ENCODE measurements at places on chromosomes 7 and 10.

GRCh38 chr10:78178940-78179339, 145.3 kb downstream of the RPS24 start:
- no peak overlapping the region for H3K4me3 ChIP-seq
- no peak overlapping the region for H3K27ac ChIP-seq
- DNase-seq = no peak
- H3K36me3 ChIP-seq = no peaks in the 10 kb centered on the region

- no peak overlapping the region for H3K27ac ChIP-seq
- no peak overlapping the region for H3K4me3 ChIP-seq
- peaks cover 4% of the 10 kb centered on the region for H3K27me3 ChIP-seq
- no peak for DNase-seq
These were observed 66.1 kb downstream of the ABCA13 start for GRCh38 chr7:48237354-48237753.

GRCh38 chr7:70833726-70834125, 298.2 kb upstream of the GALNT17 start:
- no peaks in the 10 kb centered on the region for H3K36me3 ChIP-seq
- no peak overlapping the region for H3K27ac ChIP-seq
- peaks cover 1% of the 10 kb centered on the region for H3K4me1 ChIP-seq
- DNase-seq = no peak
- no peak overlapping the region for H3K4me3 ChIP-seq

DNA sequence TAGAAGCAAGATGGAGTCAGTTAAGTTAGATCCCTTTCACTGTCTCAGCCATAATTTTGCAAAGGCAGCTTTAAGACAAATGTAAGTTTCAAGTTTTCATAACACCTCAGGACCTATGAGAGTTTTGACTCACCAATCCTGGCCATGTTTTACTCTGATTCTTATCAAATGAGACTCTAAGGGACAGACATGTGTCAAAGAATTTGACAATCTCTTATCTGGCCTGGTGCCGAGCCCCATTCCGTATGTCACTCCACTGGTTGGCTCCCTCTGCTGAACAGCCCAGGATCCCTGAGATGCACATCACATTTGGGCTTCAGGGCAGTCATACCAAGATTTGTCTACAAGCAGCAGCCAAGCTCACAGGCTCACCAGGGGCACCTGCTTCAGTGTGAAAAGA, 187.6 kb upstream of the STK17A start:
- DNase-seq = no peak
- H3K4me3 ChIP-seq = no peak overlapping the region
- H3K27ac ChIP-seq = no peak overlapping the region
- peaks cover 15% of the 10 kb centered on the region for H3K27me3 ChIP-seq
- no peaks in the 10 kb centered on the region for H3K36me3 ChIP-seq
- peaks cover 4% of the 10 kb centered on the region for H3K4me1 ChIP-seq

- H3K4me1 ChIP-seq = no peaks in the 10 kb centered on the region
- no peak overlapping the region for H3K27ac ChIP-seq
- H3K36me3 ChIP-seq = no peaks in the 10 kb centered on the region
- peak; percentile 58 for DNase-seq
- H3K4me3 ChIP-seq = no peak overlapping the region
These were observed 155.2 kb downstream of the MAGI2 start for GRCh38 chr7:79298145-79298760.

- no peaks in the 10 kb centered on the region for H3K36me3 ChIP-seq
- peaks cover 26% of the 10 kb centered on the region for H3K4me1 ChIP-seq
- H3K4me3 ChIP-seq = no peak overlapping the region
These were observed 85.3 kb upstream of the DIP2C start for GRCh38 chr10:774661-775244.

GRCh38 chr10:11787846-11788245, 35.3 kb upstream of the PROSER2 start:
- H3K27ac ChIP-seq = no peak overlapping the region
- H3K36me3 ChIP-seq = no peaks in the 10 kb centered on the region
- no peak for DNase-seq
- H3K27me3 ChIP-seq = no peaks in the 10 kb centered on the region

DNA sequence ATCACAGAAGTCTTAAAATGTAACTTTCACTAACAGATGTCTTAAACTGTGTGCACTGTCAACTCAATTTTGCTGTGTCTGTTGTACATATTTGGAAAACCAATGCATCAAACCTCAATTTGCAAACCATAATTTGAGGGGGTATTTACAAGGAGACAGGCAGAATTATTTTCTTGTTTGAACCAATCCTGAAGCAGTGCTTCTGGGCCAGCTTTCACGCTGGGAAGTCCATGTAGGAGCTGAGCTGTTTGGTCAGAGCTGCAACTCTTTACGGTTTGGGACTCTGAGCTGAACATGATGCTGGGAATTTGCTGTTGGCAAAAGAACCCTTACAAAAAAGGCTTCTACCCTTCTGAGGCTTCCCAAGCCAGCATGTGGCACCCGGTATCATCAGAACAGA, 43.2 kb upstream of the EPC1 start:
- no peaks in the 10 kb centered on the region for H3K36me3 ChIP-seq
- peaks cover 2% of the 10 kb centered on the region for H3K4me1 ChIP-seq
- H3K4me3 ChIP-seq = no peak overlapping the region

DNA sequence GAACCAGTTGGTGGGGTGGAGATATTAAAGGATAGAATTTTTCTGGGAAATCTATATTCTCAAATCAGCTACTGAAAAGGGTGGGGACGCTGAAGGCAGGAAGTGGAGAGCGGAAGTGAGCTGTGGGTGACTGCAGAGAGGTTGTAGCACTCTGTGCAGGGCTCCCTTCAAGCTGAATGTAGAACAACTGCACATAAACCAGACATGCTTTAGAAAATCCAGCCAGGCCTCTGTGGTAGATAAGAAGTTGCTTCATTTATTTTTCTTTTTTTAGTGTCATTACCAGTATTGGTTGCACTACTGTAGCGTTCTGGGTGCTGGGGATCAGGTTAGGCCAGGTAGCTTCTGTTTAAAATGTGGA, 127.8 kb downstream of the CELF2 start:
- peak; percentile 75 for DNase-seq
- no peaks in the 10 kb centered on the region for H3K36me3 ChIP-seq
- H3K27me3 ChIP-seq = peaks cover 9% of the 10 kb centered on the region
- no peak overlapping the region for H3K27ac ChIP-seq
- H3K4me3 ChIP-seq = no peak overlapping the region
- peaks cover 6% of the 10 kb centered on the region for H3K4me1 ChIP-seq

GRCh38 chr7:74026903-74027682, 880 bp upstream of the ELN start:
- no peaks in the 10 kb centered on the region for H3K36me3 ChIP-seq
- H3K27ac ChIP-seq = no peak overlapping the region
- H3K4me3 ChIP-seq = peak overlapping the region; percentile 49
- peaks cover 17% of the 10 kb centered on the region for H3K4me1 ChIP-seq
- H3K27me3 ChIP-seq = peaks cover 18% of the 10 kb centered on the region

- no peak overlapping the region for H3K4me3 ChIP-seq
- no peaks in the 10 kb centered on the region for H3K36me3 ChIP-seq
- no peaks in the 10 kb centered on the region for H3K27me3 ChIP-seq
- H3K27ac ChIP-seq = no peak overlapping the region
These were observed 244.1 kb upstream of the PODXL start for GRCh38 chr7:131800531-131800930.

DNA sequence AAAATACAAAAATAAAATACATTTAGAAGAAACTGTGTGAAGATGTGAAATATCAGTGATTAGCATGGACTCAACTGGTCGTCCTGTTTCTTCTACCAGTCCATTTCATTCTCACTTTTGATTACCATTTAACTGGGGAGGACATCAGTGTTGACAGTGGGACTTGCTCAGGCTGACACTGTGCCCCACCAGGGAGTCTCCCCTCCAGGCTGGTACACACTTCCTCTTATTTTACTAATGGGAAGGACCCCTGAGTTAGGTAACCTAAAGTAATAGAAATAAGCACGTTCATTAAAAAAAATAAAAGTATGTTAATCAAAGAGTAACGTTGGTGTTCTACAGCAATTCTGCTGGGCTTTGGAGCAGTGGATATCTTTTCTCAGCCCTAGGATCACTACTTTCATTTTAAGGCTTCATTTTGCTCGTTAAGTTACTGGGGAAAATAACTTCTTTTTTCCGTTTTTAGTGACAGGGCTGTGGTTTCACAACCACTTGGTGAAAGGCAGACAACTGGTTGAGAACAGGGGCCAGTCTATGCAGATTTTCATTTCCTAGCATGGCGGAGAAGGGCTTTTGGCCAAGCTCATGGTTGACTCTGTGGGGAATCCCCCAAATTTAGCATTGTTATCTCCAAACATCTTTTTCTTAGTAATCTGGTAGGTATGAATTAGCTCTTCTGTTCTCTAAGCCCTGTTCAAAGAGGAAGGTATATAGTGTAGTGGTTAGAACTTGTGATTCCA, 2.1 kb downstream of the SNX10 start:
- peaks cover 5% of the 10 kb centered on the region for H3K4me1 ChIP-seq
- H3K27ac ChIP-seq = no peak overlapping the region
- H3K36me3 ChIP-seq = no peaks in the 10 kb centered on the region
- no peak for DNase-seq

- H3K27me3 ChIP-seq = no peaks in the 10 kb centered on the region
- no peak for DNase-seq
- H3K36me3 ChIP-seq = no peaks in the 10 kb centered on the region
- no peak overlapping the region for H3K27ac ChIP-seq
- H3K4me3 ChIP-seq = no peak overlapping the region
These were observed 592.0 kb downstream of the TYW1 start for GRCh38 chr7:67588631-67589030.

DNA sequence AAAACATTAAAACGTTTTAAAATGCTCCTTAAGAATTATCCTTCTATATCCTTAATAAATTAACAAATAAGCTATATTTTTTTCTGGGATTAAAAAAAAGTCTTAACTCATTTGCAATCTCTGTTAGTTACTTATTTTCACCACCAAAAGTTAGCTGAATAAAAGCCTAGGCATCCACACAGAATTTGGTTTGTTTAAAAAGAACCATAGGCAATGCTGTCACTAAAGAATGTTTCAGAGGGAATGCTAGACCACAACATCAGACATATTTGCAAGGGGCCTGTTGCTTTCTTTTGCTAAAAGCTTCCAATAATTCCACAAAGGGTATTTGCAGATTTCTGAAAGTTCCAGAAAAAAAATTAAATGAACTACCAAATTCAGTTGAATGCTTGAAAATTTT, 244.2 kb downstream of the POU6F2 start:
- H3K27ac ChIP-seq = no peak overlapping the region
- no peaks in the 10 kb centered on the region for H3K27me3 ChIP-seq
- H3K4me1 ChIP-seq = no peaks in the 10 kb centered on the region
- H3K4me3 ChIP-seq = no peak overlapping the region

GRCh38 chr10:103732339-103733044, 122.9 kb downstream of the SH3PXD2A start:
- no peak overlapping the region for H3K27ac ChIP-seq
- H3K4me3 ChIP-seq = no peak overlapping the region
- no peaks in the 10 kb centered on the region for H3K27me3 ChIP-seq
- H3K36me3 ChIP-seq = peaks cover 2% of the 10 kb centered on the region
- no peak for DNase-seq
- peaks cover 7% of the 10 kb centered on the region for H3K4me1 ChIP-seq

DNA sequence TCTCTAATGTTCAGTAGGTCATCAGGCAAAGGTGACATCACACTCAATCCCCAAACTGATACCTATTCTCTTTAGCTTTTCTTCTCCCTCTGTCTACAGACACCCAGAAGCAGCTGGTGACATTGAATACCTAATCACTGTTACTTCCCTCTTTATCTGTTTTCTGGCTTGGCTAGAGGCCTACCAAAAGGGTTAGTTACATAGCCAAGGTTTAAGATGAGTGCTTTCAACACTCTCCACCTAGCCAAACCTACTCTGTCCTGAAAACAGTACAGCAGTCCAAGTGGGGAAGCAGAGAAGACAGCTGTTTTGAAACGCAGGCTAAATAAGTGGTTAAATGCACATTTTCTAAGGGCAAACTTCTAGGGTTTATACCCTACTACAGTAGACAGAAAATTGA, 39.4 kb downstream of the CCNJ start:
- H3K27me3 ChIP-seq = no peaks in the 10 kb centered on the region
- no peak for DNase-seq
- H3K4me1 ChIP-seq = no peaks in the 10 kb centered on the region
- H3K4me3 ChIP-seq = no peak overlapping the region
- H3K27ac ChIP-seq = no peak overlapping the region

GRCh38 chr7:93140582-93141191, 7.5 kb downstream of the SAMD9L start:
- no peak overlapping the region for H3K4me3 ChIP-seq
- peaks cover 7% of the 10 kb centered on the region for H3K36me3 ChIP-seq
- DNase-seq = no peak

- H3K36me3 ChIP-seq = no peaks in the 10 kb centered on the region
- no peaks in the 10 kb centered on the region for H3K27me3 ChIP-seq
- no peak for DNase-seq
- no peak overlapping the region for H3K4me3 ChIP-seq
These were observed 89.9 kb downstream of the CARD11 start for GRCh38 chr7:2953588-2954407.

DNA sequence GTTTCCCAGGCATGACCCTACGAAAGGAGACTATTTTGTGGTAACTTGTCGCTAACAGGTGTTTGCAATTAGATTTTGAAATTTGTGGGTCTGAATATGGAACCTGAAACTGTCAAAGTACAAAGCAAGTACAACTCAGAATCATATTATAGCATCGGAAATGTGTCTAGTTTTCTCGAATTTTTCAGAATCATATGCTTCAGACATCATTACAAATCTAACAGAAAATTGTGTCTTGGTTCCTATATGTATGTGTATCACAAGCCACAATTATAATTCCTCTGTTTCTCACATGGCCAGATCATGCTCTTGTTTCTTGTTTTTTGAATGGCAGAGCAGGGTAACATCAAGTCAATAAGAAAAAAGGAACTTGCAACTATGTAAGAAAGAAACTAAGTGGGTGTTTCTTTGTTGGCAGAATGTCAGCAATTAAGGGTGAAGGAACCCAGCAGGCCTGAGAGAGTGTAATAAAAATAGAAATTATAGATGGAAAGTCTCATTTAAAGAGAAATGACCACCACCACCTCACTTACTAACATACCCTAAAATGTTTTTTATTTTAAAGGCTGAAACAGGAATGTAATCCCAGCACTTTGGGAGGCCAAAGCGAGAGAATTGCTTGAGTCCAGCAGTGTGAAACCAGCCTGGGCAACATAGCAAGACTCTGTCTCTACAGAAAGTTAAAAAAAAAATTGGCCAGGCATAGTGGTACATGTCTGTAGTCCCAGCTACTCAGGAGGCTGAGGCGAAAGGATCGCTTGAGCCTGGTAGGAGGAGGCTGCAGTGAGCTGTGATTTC, 51.3 kb downstream of the PRTFDC1 start:
- no peak for DNase-seq
- no peaks in the 10 kb centered on the region for H3K27me3 ChIP-seq
- no peak overlapping the region for H3K4me3 ChIP-seq
- peak overlapping the region; percentile 86 for H3K27ac ChIP-seq
- peaks cover 5% of the 10 kb centered on the region for H3K4me1 ChIP-seq
- no peaks in the 10 kb centered on the region for H3K36me3 ChIP-seq

DNA sequence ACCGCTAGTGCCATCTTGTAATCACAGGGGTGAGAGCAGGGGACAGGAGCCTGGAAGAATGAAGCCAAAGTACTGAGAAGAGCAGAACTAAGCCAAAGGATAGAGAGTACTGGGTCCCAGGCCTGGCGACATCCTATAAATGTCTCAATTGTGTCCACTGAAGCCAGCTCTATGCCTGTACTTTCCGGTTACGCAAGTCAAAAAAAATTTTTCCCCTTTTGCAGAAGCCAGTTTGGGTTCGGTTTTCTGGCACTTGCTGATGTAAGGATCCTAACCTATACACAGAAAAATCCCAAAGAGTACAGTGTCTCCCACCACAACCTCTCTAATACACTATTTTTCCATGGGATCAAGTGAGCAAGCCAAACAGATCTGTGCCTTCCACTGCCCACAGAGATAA, 61.1 kb downstream of the PLXNA4 start:
- no peaks in the 10 kb centered on the region for H3K27me3 ChIP-seq
- H3K36me3 ChIP-seq = no peaks in the 10 kb centered on the region
- H3K4me3 ChIP-seq = no peak overlapping the region
- H3K4me1 ChIP-seq = no peaks in the 10 kb centered on the region
